ENCODE measurements at places on chromosomes 6 and 20. TPM values are rescaled to one million over a fixed set of nuclear protein-coding genes. Genes with fewer than 3 reads are reported as not detected.
A peak's percentile ranks its signal among the peaks of the same experiment; 100 is the strongest.

GRCh38 chr6:109096208-109096607, 901 bp downstream of the CEP57L1 start:
- peaks cover 20% of the 10 kb centered on the region for H3K4me1 ChIP-seq
- no peak overlapping the region for H3K27ac ChIP-seq
- H3K36me3 ChIP-seq, result no peaks in the 10 kb centered on the region
- H3K27me3 ChIP-seq, result no peaks in the 10 kb centered on the region
- no peak for DNase-seq
- H3K4me3 ChIP-seq, result no peak overlapping the region

Gene HTR1E
- total RNA-seq, result 2.6 TPM

DNA sequence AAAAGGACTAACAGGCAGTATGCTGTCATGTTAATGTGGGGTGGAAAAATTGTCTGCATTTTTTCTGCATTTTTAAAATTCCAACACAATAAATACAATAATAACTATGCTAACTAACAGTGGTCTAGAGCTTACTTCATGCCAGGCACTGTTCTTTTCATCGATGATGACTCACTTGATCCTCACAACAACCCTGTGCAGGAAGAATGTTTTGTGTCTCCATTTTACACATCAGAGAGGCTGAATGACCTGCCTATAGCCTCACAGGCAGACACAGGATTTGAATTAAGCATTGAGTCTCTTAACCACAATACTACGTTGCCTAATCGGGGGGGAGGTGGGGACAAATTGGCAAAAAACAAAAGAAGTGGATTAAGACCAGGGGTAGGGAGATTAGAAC, 26.9 kb upstream of the FANCE start:
- no peaks in the 10 kb centered on the region for H3K27me3 ChIP-seq
- H3K27ac ChIP-seq, result no peak overlapping the region
- no peak overlapping the region for H3K4me3 ChIP-seq
- H3K36me3 ChIP-seq, result peaks cover 48% of the 10 kb centered on the region
- H3K4me1 ChIP-seq, result no peaks in the 10 kb centered on the region

- H3K36me3 ChIP-seq, result no peaks in the 10 kb centered on the region
- H3K27ac ChIP-seq, result no peak overlapping the region
- H3K4me1 ChIP-seq, result peaks cover 66% of the 10 kb centered on the region
- DNase-seq, result no peak
- H3K4me3 ChIP-seq, result no peak overlapping the region
These were observed 3.9 kb upstream of the SDCBP2 start for GRCh38 chr20:1332749-1333300.

GRCh38 chr6:89862273-89862672, 32.0 kb upstream of the GJA10 start:
- peaks cover 40% of the 10 kb centered on the region for H3K36me3 ChIP-seq
- no peak for DNase-seq
- no peak overlapping the region for H3K4me3 ChIP-seq
- H3K27me3 ChIP-seq, result no peaks in the 10 kb centered on the region
- H3K4me1 ChIP-seq, result no peaks in the 10 kb centered on the region

Gene MOXD1
- total RNA-seq, result 1.6 TPM

GRCh38 chr20:62118113-62119043, 3.9 kb upstream of the LSM14B start:
- H3K4me1 ChIP-seq, result peaks cover 17% of the 10 kb centered on the region
- no peak for DNase-seq
- no peaks in the 10 kb centered on the region for H3K27me3 ChIP-seq

DNA sequence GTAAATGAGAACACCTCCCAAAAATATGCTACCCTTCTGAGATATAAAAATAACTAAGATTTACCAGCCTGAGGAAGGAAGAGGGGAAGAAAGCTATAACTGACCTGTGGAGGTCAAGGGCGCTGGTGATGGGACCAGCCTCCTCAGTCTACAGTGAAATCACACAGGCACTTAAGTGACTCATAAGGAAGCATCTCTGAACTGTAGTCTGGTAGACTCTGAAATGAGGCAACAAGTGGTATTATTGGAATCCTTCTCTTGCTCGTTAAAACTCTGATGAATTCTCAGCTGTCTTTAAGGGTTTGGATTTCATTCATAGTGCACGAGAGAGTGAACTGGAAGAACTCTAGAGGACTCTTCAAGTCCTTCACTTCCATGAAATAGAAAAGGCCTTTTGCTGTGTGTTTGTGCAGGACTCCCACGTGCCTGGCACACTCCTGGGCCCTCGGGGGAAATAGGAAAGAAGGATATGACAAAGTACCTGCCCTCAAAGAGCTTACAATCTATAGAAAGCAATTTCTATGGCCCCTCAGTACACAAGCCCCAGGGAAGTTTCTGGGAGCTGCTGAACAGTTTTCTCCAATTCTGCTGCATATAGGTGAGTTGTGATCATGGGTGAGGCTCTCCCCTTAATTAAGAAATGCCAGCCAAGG, 231.8 kb upstream of the RREB1 start:
- H3K4me3 ChIP-seq, result no peak overlapping the region
- H3K4me1 ChIP-seq, result no peaks in the 10 kb centered on the region
- no peaks in the 10 kb centered on the region for H3K27me3 ChIP-seq

GRCh38 chr20:6744805-6745204, 22.7 kb upstream of the BMP2 start:
- H3K4me1 ChIP-seq, result no peaks in the 10 kb centered on the region
- no peak for DNase-seq
- H3K27me3 ChIP-seq, result no peaks in the 10 kb centered on the region
- H3K27ac ChIP-seq, result no peak overlapping the region
- H3K4me3 ChIP-seq, result no peak overlapping the region

DNA sequence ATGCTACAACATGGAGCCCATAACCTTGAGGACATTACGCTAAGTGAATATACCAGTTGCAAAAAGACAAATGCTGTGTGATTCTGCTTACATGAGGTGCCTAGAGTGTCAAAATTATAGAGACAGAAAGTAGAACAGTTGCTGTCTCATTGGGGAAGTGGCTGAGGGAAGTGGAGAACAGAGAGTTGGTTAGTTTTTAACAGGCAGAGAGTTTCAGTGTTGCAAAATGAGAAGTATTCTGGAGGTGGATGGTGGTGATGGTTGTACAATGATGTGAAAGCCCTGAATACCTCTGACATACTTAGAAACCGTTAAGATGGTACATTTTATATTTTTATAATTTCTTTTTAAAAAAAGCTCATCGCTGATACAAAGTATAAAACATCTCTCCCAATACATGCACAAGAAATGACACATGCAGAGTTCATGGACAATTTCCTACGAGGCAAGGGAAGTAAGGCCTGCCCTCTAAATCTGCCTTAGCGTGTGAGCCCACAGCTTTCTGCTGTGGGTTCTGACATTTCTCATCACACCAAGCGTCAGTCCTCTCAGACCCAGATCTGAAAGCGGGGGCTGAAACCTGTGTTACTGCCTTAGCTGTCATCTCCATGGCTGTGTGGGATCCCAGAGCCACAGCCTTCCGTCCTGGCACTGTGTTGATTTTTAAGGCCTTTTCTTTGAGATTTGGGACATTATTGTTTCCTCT, 126.0 kb downstream of the RNASET2 start:
- H3K27me3 ChIP-seq, result no peaks in the 10 kb centered on the region
- H3K27ac ChIP-seq, result no peak overlapping the region
- no peak overlapping the region for H3K4me3 ChIP-seq
- DNase-seq, result no peak

GRCh38 chr6:111722179-111722731, 116.6 kb upstream of the TRAF3IP2 start:
- DNase-seq, result no peak
- H3K4me3 ChIP-seq, result no peak overlapping the region
- H3K27ac ChIP-seq, result no peak overlapping the region
- H3K4me1 ChIP-seq, result peaks cover 44% of the 10 kb centered on the region
- H3K27me3 ChIP-seq, result no peaks in the 10 kb centered on the region

GRCh38 chr6:157761331-157761921, 61.6 kb upstream of the SNX9 start:
- H3K4me1 ChIP-seq, result peaks cover 24% of the 10 kb centered on the region
- no peaks in the 10 kb centered on the region for H3K36me3 ChIP-seq
- no peak for DNase-seq
- H3K4me3 ChIP-seq, result no peak overlapping the region
- H3K27ac ChIP-seq, result no peak overlapping the region

GRCh38 chr6:26158581-26159356, 71.5 kb downstream of the HFE start:
- peak overlapping the region; percentile 80 for H3K27ac ChIP-seq
- DNase-seq, result peak; percentile 63
- no peaks in the 10 kb centered on the region for H3K36me3 ChIP-seq
- H3K27me3 ChIP-seq, result no peaks in the 10 kb centered on the region

- H3K4me1 ChIP-seq, result no peaks in the 10 kb centered on the region
- no peak for DNase-seq
- no peak overlapping the region for H3K4me3 ChIP-seq
- no peak overlapping the region for H3K27ac ChIP-seq
These were observed 311.5 kb downstream of the LAMA2 start for GRCh38 chr6:129194306-129194941.

Gene C4B
- total RNA-seq, result 249 TPM

Gene MRPL14
- 80.5 TPM for total RNA-seq

DNA sequence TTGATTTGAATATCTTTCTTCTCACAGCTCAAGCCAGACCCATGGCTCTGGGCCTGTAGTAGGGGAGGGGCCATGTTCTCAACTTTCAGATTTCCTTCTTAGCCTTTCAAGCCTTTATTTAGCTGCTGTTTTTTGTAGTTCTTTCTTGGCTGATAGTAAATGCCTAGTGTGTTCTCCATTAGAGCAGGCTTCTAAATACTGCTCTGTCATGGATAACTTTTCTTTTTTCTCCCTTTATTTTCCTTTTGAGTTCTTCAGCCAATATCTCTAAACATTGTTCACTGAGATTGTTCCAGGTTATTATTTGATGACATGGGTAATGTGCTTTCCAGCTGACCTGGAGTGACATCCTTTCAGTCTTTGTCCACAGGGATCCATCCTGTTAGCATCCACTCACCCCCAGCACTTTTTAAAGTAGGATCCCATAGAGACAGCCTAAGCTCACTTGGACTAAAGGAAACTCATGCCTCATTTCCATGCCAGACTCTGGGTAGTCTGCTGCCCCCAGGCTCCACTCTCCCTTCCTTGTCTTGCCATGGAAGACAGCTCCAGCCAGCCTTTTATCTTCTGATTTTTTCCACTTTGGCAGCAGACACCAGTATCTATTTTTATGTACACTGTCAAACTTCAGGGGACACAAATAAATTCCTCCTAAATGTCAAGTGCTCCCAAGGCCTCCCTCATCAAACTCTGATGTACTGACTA, 645.6 kb downstream of the RNF144B start:
- peaks cover 26% of the 10 kb centered on the region for H3K4me1 ChIP-seq
- H3K27ac ChIP-seq, result peak overlapping the region; percentile 18
- no peak overlapping the region for H3K4me3 ChIP-seq
- H3K27me3 ChIP-seq, result no peaks in the 10 kb centered on the region
- DNase-seq, result peak; percentile 11
- H3K36me3 ChIP-seq, result no peaks in the 10 kb centered on the region

Gene SLC17A9
- total RNA-seq, result 1.2 TPM

DNA sequence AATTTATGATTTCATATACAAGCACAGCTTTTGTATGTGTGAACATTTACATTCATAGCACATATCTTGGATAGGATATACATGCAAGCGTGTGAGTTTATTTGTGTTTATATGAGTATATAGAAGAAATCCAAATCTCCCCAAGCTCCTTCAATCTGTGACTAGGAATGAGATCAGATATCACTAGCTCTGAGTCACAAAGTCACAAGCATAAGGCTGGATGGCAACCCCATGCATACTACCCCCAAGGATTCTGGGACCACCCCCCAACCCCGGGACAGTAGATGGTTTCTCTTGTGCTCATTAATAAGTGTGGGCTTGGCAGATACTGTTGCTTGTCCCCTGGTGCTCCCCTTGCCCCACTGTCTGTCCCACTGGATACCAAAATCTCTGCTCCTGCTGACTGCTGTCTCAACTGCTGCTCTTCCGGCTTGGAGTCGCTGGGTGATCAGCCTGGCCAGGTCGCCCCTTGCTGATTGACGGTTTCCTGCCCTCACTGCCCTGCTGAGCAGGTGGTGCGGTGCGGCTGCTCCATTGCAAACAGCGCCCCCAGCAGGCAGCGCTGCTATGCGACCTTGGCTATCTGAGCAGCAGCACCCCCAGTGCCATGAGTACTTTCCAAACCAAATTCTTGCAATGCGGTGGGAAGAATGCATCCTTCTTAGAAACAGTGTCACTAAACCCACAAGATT, 279.4 kb downstream of the CD83 start:
- DNase-seq, result peak; percentile 16
- H3K4me3 ChIP-seq, result no peak overlapping the region
- no peaks in the 10 kb centered on the region for H3K4me1 ChIP-seq
- H3K27me3 ChIP-seq, result no peaks in the 10 kb centered on the region

Gene ISM1
- total RNA-seq, result 98.4 TPM

DNA sequence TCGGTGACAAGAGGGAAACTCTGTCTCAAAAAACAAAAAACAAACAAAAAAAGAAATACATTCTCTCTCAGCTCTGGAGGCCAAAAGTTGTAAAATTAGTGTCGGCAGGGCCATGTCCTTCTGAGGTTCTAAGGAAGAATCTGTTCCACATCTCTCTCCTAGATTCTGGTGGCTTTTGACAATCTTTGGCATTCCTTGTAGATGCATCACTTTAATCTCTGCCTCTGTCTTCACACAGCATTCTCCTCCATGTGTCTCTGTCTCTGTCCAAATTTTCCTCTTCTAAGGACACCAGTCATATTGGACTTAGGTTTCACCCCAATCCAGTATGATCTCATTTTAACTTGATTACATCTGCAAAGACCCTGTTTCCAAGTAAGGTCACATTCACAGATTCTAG, 9.1 kb downstream of the PPP2R5D start:
- no peak for DNase-seq
- H3K4me3 ChIP-seq, result no peak overlapping the region

Gene NMBR
- not detected for total RNA-seq

DNA sequence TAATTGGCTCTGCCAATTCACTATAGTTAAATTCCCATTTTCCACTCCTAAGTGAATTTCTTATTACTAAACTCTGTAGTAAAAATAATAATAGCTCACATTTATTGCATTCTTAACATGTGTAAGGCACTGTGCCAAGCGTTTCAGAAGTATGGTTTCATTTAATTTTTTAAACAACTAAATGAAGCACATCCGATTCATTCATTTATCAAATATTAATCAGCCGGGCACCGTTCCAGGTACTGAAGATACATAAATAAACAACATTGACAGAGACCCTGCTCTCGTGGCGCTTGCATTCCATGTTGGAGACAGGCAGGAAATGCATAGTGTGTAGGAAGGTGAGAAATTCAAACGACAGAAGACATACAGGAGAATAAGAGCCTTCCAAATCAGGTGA, 423.2 kb upstream of the JARID2 start:
- no peaks in the 10 kb centered on the region for H3K4me1 ChIP-seq
- H3K4me3 ChIP-seq, result no peak overlapping the region
- DNase-seq, result no peak

Gene HNF4A
- total RNA-seq, result not detected

Gene PACSIN1
- not detected for total RNA-seq

DNA sequence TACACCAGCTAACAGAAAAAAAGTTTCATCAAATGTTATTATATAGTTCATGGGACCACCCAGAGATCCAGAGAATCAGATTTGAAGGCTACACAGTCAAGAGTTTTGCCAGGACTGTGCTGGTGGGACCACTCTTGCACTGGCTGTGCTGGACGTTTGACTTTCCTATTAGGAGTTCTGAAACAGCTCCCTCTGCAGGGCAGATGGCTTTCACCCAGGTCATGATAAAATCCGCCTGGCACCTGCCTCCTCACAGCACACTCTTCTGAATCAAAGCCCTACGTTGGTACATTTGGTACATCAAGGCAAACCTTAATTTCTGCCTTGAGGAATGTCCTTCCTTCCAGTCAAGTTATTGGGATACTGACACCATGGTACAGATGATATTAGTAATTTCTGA, 302.1 kb downstream of the ZNF217 start:
- DNase-seq, result no peak
- H3K4me3 ChIP-seq, result no peak overlapping the region
- H3K36me3 ChIP-seq, result no peaks in the 10 kb centered on the region
- H3K27me3 ChIP-seq, result no peaks in the 10 kb centered on the region
